ENCODE measurements at places on chromosomes 3 and 15.
A peak's percentile ranks its signal among the peaks of the same experiment; 100 is the strongest.

DNA sequence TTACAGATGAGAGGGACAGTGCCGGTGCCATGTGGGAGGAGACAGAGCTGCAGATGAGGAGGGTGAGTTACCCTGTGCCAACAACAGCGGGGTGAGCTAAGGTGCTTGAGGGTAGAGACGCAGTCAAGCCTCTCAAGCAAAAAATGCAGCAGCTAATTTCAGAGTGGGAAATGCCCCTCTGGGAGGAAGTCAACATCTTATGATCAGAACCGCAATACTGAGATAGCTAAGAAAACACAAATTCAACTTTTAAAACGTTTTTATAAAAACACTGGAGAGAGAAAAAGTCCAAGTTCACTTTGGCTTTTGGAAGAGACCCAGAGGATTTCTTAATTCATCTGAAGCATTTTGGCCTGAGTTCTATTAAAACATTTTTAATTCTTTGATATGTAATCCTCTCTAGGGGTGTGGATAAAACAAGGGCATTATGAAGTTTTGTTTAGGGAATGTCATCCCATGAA lies 319.2 kb downstream of the SLC9A9 start:
- DNase-seq = no peak

DNA sequence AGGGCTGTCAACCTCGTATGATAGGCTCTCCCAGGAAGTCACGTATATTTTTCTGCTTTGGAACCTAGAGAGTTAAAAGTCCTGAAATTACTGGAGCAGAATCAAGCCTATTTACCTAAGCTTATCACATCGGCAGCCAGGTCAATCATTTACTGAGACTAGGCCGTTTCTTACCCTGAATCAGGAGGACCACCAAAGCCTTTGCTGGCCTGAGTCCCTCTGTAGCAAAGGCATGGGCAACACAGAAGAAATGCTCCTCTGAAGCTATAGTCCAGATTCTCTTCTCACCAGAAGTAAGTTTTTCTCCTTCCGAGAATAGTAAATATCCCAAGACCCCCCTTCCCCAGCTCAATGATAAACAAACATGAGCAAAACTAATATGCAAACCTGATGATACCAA lies 125.9 kb upstream of the PHLDB2 start:
- no peak for DNase-seq

DNA sequence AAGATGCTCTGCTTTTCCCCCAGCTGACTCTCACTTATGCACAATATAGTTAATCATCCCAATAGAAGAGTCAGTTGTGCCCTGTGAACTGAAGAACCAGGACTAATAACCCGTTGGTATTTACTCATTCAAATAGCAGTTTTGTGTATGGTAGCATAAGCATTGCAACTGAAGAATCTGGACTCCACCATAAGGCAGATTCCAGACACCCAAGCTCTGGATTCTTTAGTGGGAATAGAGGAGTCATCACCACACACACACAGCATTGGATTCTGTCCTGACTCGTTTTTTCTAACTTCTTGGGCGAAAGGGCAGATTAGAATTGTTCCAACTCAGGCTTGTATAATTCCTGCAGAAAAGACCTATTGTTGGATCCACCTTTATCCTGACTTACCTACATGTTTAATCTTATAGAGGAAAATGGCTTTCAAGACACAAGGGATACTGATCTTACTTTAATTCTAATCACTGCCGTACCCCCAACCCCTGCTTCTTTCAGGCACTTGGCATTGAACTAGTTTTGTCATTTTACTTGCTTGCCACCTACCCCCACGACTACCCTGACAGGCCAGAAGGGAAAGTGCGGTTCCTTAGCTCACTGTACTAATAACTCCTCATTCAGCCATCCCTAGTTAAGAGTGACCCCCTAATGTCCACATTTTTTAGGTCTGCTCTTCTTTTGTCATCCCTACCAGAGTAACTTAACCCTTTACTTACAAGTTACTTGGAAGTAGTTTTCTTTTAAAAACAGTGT lies 42.3 kb downstream of the NKIRAS1 start:
- DNase-seq = no peak

GRCh38 chr3:99579246-99579645 lies 59.1 kb upstream of the COL8A1 start:
- DNase-seq = no peak

DNA sequence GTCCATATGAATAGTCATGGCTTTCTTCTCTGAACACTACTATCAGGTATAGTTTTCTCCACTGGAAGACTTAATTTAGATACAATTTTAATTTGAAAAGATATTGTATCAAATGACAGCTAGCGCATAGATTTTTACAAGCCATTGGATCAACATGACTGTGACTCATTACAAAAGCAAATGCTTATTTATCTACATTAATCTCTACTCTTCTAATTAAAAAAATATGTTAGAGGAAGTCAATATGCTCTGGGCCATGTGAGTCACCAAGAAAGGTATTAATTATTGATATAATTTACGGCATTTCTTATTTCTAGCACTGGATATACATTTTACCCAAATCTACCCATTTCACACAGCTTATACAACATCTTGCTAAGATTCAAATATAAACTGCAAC lies 800.3 kb upstream of the GBE1 start:
- DNase-seq = no peak

- DNase-seq = no peak
These were observed 71.0 kb downstream of the PBRM1 start for GRCh38 chr3:52614689-52615088.

GRCh38 chr15:40443846-40444245 lies 3.1 kb downstream of the BAHD1 start:
- DNase-seq = no peak

DNA sequence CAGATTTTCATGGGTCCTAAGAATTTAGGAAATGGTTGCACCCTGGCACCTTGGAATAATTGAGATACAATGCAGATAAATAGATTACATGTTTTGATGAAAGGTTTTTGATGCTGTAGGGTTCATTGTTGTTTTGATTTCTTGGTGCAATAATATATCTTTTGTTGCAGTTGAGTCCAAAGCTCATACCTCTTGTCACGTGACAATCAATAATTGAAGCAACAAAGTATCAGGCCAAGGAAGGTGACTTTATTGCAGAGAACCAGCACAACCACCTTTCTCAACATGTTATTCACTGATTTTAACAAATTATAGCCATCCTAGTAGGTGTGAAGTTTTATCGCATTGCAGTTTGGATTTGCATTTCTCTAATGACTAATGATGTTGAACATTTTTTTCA lies 285.5 kb upstream of the SLCO3A1 start:
- DNase-seq = no peak

GRCh38 chr3:20302766-20303165 lies 116.8 kb upstream of the SGO1 start:
- DNase-seq = no peak

GRCh38 chr3:177615015-177615414 lies 417.7 kb upstream of the TBL1XR1 start:
- DNase-seq = no peak

DNA sequence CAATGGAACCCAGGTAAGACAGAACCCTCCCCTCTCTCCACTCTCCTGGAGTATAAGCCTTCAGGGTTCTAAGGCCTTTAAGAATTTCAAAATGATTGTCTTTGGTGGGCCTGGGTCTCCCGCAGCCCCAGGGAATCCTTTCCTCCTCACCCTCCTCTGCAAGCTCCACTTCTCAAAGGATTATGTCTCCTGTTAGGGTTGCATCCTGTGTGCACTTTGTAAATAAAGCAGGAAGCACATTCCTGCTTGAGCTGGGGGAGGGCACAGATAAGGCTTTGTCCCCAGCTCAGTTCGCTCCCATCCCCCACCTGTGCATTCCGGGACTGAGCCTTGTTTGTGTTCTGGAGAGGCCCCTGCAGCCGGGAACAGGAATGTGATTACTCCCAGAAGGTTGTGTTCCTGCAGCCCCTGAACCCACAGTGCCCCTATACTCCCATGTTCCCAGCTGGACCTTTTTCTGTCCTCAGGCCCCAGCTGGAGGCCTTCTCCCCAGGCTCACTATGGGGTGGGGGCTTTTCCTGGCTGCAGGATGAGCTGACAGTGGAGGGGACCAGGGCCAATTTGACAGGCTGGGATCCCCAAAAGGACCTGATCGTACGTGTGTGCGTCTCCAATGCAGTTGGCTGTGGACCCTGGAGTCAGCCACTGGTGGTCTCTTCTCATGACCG lies 9.5 kb downstream of the TYRO3 start:
- no peak for DNase-seq

- DNase-seq = peak; percentile 3
These were observed 589 bp downstream of the HERC1 start for GRCh38 chr15:63833021-63833696.

- DNase-seq = no peak
These were observed 105.3 kb downstream of the LSM3 start for GRCh38 chr3:14283813-14284438.

DNA sequence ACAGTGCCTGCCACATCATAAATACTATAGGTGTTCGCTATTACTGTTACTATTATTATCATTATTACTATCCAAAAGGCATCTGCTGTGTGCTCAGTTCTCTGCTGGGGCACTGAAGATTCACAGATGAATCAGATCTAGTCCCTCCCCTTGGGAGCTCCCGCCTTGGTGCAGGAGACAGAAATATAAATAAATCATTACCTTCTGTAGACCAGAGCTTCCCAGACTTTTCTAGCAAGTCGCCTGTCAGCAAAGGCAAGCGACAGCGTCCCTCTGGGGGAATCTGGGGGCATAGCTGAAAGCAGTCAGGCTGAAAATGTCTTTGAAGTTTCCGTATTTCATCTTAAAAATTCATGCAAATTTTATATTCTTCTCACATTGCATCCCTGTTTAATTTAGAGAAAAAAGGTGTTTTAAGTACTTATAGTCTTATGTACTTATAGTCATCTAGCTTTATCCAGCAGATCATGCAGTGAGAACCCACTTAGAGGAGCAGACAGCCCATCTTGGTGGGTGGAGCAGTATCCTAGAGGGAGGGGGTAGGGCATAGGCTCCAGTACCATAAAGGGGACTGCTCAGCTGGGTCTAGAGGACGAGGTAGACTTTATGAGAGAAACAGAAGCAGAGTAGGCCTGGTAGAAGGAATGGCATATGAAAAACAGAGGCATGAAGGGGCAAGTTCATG lies 10.4 kb upstream of the BRPF1 start:
- DNase-seq = no peak

- DNase-seq = no peak
These were observed 94.7 kb downstream of the PDZRN3 start for GRCh38 chr3:73530022-73530396.

DNA sequence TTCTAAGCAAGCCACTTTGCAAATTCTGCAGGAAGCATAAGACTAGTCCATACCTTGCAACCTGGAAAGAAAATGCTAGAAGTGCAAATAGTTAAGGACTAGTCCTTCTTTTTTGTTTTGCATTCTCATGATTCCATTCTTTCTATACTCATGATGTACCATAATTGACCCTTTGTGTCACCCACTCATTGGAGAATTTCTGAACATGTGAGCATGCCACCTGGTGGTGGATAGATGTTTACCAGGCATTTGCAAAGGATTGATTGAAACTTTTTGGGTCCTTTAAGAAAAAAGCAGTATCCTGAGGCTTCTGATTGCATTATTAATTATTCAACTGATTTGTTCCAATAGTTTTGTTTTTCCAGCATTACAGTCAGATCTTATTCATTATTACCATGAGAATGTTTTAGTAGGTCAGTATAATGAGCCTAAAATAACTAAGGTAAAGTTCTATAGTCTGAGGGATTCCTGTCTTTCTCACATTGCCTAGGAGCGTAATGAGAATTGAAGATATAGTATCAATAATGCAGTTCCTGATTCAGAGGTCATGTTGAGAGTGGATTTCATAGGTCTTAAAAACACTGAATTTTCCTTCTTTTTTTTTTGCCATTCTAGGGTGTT lies 20.2 kb upstream of the DIPK2A start:
- DNase-seq = no peak

DNA sequence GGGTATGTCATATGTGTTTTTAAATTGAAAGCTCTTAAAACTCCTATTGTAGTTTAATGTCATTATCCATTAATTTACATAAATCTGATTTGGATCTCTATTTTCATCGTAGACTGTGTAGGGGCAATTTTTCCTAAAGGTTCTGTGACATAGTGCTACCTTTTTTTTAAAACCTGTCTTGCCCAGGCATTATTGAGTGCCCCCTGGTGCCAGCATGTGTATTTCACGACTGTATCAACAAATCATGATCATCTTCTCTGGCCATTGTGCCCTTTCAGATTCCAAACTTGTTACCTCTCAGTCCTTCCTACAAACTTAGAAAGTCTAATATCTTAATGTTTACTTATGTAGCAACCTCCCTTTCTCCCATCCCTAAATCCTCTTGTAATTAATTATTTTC lies 97.2 kb upstream of the FLNB start:
- DNase-seq = no peak

DNA sequence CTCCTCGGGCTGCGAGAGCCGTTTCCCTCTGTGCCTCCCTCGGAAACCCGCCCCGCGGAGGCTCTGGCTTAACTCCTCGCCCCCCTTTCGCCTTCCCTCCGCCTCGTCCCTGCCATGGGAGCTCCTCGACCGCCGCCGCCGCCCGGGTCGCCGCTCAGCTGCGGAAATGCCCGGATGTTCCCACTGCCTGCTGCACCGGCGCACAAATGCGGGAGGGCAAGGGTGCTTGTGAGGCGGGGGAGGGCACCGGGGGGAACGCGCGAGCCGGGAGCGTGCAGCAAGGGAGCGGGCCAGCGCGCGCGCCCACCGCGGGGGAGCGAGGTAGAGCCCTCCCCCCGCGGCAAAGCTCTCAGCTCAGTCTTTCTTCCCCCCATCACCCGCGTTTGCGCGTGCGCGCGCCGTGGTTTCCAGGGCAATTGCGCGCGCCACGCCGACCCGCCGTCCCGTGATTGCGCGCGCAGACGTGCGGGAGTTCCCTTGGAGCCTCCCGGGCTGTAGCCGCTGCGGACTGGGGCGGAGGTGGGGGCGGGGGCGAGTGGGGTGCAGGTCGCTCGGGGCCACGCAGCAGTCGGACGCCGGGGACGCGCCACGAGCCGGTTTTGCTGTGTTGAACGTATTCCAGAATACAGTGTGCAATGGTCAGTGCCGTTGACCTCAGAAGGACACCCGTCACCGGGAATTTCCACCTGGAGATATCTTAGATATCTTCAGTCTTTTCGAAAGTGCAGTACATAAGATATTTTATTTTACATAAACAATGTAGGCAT lies at the start of gene DMXL2:
Gene DMXL2, minus strand, starts transcription at position 168 of the 767 bp plus-strand sequence. CDS start 226 bp downstream, outside the sequence.
- DNase-seq = peak; percentile 86

- no peak for DNase-seq
These were observed 20.2 kb downstream of the ICE2 start for GRCh38 chr15:60458721-60459120.

- DNase-seq = no peak
These were observed 17.2 kb downstream of the ALDH1A2 start for GRCh38 chr15:58048261-58048660.

GRCh38 chr3:62300617-62301016 lies 72.7 kb downstream of the FEZF2 start:
- DNase-seq = no peak

DNA sequence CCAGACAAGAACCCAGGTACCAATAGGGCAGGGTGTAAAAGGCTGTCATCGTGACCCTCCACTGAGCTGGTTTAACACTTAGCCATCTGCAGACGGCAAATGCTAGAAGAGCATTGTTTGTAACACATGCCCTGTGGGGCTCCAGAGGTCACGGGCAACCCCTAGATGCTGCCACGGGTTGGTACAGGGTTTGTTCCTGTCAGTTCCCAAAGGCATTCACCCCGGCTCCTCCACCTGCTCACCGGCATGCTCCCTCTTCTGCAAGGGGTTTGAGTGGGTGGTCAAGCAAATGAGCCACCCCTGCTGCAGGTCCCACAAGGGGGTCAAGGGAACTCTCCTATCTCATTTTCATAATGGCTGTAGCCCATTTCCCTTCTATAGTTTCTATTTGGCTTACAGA lies 229.3 kb downstream of the ZPLD1 start:
- DNase-seq = no peak

GRCh38 chr3:151265866-151266265 lies 12.5 kb downstream of the P2RY14 start:
- DNase-seq = no peak

GRCh38 chr3:59418836-59419235 lies 369.0 kb upstream of the CFAP20DC start:
- DNase-seq = no peak

Measured in dorsolateral prefrontal cortex (tissue), 122 donors.